ENCODE measurements at places on chromosomes 4 and X.

DNA sequence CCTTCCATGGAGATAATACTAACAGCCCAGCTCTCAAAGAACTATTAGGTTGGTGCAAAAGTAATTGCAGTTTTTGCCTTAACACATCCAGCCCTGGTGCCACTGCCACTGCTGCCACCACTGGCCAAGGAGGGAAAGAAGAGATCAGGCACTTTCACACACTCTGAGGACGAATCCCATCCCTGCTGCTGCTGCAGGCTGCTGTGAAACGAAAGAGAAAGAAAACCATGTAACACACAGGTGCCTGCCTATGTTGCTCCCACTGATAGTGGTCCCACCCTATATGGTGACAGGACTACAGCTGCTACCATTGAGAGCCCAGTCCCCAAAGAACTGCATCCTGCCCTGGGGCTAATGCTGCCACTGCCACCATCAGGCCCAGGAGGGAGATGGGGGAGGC is 35.1 kb downstream of the TMLHE start:
- DNase-seq: no peak

GRCh38 chr4:72312032-72312650 is 256.9 kb downstream of the ADAMTS3 start:
- no peak for DNase-seq

DNA sequence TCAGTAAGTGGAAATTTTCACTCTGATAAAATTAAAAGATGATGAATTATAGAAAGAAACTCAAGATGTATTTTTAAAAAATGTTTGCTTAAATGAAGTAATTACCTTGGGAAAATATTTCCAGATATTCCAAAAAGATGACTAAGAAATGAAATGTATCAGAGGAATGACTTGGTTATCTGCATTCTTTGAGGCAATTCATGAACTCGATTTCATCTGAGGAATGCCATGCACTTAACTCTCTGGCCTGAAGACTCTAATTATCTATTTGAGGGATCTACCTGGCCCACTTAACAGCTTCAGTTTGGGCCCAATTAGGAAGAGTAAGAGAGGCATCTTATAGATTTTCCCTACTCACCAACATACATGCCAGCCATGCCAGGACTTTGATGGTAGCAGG is 182.3 kb downstream of the INPP4B start:
- DNase-seq: no peak

DNA sequence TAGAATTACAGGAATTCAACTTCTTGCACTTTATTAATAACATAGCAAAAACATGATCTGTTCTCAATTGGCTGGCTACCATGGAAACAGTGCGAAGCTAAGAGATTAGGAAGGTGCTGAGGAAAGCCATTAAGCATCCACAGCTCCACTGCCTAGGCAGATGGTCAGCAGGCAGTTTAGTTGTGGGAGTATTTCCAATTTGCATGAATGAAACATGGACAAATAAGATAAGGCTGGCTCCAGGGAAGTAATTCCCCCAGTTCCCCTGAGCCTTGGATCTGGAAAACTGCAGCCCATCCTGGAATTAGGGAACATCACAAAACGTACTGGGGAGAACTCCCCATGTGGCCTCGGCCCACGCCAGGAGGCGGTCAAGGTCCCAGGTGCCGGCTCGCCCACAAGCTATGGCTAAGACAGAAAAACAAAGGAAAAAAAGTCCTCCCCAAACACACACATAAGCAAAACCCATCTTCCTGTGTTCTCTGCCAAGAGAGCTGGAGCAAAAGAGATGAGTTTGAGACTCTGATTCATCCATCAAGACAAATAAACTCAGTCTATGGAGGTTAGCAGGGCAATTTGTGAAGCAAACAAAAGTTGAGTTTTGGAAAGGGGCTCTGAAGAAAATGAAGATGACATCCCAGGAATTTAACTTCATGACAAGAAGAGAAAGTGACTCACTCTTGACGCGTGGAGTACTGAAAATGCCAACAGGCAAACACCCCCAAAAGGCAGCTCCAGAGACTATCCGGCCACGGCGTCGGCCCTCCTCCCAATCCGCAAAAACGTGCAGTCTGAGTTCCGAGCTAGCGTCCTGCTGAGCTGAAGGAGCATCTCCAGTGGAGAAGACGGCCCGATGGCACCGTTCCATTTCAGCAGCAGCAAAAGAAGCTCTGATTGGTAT is 45.1 kb downstream of the IGFBP7 start:
- DNase-seq: no peak

GRCh38 chr4:185082561-185082960 is 60.5 kb upstream of the SLC25A4 start:
- no peak for DNase-seq

DNA sequence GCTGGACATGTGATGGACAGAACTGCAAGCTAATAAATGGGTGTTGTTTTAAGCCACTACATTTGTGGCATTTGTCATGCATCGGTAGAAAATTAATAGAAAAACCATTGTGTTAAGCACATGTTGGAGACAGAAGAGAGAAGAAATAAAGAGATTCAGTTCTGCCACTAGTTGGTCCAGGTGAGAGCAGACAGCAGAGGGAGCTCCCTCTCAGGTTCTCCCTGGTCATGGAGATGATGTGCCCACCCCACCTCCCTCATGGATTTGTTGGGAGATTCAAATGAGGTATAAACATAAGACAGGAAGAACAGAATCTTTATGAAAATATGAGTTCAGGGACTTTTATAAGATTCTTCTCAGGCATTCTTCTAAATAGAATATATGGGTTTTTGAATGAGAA is 36.8 kb upstream of the OCIAD2 start:
- DNase-seq: no peak
